Activated gamma-delta T cell (primary cell): ENCODE measurements at places on chromosomes 16 and 17.

GRCh38 chr17:34361478-34362061 lies 1.5 kb downstream of the CCL1 start:
- no peak for DNase-seq

DNA sequence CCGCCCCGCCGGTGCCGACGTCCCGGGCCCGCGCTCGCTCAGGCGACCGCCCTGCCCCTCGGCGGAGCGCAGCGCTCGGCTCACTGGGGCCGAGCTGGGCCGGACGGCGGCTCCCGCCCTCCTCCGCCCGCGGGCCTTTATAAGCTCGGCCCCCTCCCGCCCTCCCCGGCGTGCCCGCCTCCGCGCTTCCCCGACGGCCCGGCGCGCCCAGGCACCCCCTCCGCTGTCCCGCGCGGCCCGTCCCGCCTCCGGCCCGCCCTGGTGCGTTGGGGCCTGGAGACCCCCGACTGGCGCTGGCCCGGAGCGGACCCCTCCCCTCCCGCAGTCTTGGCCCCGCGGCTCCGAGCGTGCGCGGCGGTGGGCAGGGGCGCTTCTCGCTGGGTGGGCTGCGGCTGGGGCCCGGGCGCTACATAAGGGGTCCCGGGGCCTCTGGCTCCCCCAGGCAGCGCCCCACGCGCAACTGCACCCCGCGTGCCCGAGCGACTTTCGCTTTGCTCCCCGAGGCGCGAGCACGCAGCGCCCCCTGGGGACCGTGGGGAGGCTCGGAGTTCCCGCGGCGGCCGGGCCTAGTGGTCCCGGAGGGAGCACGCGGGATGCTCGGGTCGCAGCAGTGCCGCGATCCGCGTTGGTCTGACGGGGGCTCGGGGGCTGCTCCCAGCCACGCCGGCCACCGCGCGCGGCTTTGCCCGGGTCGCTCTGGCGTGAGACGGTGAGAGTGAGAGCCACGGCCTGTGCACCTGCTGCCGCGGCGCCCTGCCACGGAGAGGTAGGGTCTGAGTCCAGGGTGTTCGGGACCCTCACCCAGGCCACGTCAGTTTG lies at the start of gene PIEZO1:
PIEZO1 (minus strand) TSS at position 115 of the 819 bp plus-strand sequence. CDS start 256 bp downstream, outside the sequence.
- DNase-seq: peak; percentile 72

DNA sequence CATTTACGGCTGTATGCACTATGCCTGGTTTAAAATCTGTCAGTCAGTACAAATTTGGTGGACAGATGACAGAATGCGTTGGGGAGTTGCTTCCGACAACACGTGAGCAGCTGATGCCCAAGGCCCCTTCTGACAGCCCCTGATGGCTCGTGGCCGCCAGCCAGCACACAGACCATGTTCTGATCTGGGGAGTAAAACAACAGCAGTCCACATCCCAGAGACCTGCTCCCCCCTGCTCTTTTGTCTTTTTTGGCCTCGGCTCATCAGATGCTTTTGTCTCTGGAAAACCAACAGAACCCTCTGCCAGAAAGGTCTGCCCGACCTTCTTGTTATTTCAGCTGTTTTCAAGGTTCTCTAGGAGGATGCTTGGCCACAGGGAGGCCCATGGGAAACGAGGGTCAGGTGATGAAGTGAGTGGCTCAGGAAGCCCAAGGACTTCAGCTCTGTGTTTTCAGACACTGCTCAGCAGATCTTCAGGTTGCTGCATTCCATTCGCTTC lies 10.8 kb downstream of the ARSG start:
- DNase-seq: no peak

GRCh38 chr17:28777178-28777577 lies 33.4 kb downstream of the TRAF4 start:
- no peak for DNase-seq

- no peak for DNase-seq
These were observed at the start of gene CPNE7 for GRCh38 chr16:89575247-89576152. Gene CPNE7, plus strand, starts transcription at chr16:89575758. Its CDS starts 140 bp downstream, at chr16:89575898.

DNA sequence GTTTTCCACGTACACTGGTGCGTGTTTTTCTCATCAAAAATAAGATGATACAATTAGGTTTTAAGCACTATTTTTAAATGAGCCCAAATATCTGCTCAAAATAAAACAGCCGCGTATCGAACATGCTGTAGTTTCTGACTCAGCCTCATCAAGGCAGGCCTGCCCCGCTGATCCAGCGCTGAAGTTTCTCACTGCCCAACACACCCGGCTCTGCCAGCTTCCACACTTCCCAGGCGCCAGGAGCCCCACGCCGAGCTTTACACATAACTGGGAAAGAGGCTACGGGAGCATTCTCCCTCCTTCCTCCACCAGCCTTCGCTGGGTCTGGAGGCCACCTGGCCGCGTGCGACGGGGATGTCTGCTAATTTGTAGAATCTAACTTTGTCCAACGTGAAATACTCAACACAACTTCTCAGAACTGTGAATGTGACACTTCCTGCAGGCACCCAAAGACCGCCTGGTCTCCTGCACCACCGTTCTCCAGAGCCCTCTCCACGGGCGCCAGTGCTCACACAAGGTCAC lies 42.1 kb downstream of the MAP1LC3B start:
- no peak for DNase-seq

DNA sequence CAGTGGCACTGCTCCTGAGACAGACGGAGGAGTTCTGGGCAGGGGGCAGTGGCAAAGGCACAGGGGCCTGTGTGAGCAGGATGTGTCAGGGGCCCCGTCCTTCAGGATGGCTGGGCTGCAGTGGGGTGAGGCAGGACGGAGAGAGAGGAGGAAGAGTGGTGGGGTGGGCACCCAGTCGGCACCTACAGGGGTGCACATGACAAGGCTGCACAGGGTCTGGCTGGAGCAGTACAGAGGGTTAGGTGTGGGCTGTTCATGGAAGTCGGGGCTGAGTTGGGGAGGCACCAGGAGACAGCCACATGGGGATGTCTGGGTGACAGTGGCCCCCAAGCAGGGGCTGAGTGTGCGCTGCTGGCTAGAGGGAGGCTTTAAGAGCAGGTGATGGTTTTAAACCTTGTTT lies 106.0 kb downstream of the RAB11FIP4 start:
- DNase-seq: no peak

DNA sequence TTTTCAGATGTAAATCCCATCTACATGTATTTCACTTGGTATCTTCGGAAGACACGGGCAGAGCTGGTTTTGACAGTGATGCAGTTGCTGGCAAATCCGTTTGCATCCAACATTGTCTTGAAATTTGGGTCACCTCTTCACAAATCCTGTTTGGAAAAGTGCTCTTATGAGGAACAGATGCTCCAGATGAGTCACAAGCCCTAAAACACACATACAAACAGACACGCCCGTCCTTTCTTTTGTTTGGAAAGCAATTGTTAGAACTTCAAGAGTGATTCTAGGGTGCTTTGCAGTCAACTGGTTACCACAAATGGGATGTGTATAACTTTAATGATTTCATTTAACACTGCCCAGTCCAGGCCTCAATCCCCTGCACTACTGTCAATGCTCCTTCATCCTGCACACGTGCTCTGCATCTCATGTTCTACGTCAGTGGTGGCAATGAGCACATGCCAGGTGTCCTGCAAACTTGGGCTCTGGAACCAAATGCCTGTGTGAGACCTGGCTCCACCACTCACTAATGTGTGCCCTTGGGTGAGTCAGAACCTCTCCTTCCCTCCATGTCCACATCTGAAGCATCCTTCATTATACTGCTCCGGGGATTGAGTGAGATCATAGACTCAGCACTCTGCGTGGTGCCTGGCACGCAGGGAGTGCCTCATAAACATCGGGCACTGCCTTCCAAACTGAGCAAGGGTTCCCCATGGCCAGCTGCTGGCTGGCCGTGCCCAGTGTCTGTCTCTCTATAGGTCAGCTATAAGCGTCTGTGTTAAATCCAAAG lies 19.3 kb upstream of the FOXF1 start:
- no peak for DNase-seq

DNA sequence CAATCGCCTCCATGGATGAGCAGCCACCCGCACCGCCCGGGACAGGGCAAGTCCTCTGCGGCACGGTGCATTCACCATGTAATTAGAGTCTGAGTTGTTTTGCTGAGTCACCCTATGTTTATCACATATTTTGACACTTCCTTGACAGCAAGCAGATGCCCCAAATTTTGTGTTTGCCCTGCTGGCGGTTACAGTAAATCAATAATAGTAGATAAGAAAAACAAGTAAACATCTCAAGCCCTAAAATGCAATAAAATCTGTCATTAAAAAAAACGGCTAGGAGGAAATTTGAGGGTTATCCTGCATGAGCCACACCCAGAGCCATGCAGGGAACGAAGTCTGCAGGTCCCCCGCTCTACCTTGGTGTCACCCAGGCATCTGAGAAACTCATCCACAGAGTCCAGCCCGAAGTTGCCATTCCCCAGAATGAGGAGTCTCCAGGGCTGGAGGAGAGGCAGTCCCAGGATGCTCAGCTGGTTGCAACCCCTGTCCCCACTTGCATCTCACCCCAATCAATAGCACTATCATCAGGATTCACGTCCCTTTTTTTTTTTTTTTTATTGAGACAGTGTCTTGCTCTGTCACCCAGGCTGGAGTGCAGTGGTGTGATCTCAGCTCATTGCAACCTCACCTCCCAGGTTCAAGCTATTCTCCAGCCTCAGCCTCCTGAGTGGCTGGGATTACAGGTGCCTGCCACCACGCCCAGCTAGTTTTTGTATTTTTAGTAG lies 16.5 kb upstream of the ST6GALNAC1 start:
- no peak for DNase-seq

DNA sequence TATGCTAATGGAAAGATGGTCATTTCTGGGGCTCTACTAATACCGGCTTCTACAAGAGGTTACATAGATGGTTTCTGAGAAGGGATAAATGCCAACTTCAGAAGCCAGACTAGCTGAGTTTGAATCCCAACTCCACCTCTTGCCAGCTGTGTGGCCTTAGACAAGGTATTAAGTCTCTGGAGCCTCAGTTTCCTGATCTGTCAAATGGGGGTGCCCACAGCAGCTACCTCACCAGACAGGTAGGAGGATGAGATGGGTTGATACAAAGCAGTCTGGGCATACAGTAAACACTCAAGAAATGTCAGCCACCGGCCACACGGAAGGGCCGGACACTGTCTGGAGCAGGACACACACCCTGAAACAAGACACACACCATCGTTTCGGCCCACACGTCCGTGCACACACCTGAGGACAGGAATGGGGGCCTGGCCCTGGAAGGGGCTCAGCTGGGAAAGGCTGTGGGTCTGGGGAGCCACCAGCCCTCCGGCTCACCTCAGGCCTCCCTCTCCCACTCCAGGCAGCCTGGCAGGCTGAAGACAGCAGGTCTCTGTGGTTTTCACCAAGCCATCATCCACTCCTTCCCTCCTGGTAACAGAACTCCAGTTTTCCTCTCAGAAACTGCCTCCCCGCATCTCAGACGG lies 5.5 kb downstream of the KNOP1 start:
- no peak for DNase-seq

- DNase-seq: no peak
These were observed 244.4 kb downstream of the HS3ST3B1 start for GRCh38 chr17:14545156-14545906.

- no peak for DNase-seq
These were observed 21.5 kb upstream of the PSMD7 start for GRCh38 chr16:74275031-74275636.

DNA sequence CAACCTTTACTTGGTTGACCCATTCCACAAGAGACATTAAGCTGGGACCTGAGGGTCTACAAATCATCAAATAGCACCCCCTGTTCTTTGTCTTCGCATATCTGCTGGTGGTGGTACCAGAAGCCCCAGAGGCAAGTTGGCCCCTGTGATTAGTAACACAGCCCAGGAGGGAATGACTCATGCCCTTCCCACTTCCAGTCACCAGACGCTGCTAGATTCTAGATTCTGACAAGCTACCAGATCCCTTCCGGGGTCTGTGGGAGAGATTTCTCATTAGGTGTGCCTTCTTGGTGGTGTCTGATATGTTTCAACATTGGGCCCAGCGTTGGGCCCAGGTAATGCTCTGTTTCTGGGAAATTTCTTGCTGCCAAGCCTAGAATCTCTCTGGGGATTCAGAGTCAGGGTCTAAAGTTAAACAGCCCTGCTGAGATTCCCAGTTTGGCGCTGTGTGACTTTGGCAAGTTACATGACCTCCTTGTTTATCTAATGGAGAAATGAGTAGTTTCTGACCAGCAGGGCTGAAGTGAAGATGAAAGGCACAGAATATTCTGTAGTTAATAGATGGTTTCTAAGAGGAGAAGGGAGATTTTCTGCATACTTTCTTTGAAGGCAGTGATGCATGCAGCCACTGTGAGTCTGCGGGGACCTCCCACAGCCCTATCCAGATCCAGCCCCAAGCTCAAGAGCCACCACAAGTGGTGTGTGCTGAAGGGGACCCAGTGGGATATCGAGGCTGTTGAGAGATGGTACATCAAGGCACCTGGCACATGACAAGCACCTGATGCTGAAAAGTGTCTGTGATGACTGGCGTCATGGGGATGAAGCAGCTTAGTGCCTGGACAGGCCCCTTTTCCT lies 3.9 kb downstream of the TRPV2 start:
- no peak for DNase-seq

GRCh38 chr17:72588561-72588960 lies 467.7 kb downstream of the SOX9 start:
- DNase-seq: no peak

DNA sequence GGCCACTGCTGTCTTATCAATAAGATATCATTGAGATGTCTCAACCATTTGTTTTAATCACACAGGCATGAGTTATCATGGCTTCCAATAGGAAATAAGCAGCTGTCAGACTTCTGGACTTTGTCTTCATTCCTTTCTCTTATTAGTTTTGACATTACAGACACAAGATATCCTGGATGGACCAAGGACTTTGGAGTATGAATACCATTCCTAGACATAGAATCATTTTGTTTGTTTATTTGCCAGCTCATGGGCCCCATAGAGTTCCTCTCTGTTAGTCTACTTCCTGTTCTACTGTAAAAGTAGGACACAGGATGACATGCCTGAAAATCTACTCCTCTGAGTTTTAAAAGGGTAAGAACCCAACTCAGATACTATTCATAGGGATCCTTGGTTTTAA lies 77.7 kb upstream of the KCNJ16 start:
- no peak for DNase-seq

GRCh38 chr16:28974007-28974436 lies 556 bp upstream of the SPNS1 start:
- DNase-seq: no peak

GRCh38 chr17:54194268-54194667 lies 371.5 kb downstream of the KIF2B start:
- DNase-seq: no peak

DNA sequence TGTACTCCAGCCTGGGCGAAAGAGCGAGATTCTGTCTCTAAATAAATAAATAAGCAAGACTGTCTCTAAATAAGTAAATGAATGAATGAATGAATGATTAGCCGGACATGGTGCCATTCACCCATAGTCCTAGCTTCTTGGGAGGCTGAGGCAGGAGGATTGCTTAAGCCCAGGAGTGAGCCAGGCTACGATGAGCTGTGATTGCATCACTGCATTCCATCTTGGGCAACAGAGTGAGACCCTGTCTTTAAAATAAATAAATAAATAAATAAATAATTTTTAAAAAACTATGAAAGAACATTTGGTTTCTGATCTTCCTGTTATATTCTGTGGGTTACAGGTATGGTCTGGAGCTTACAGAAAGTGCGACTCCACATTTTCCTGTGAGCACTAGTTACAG lies 65.0 kb downstream of the C17orf58 start:
- DNase-seq: no peak
